ENCODE measurements at places on chromosomes 1 and 21. TPM values are rescaled to one million over a fixed set of nuclear protein-coding genes. Genes with fewer than 3 reads are reported as not detected.

CFHR4 gene
- not detected for total RNA-seq

CLCA1 gene
- total RNA-seq, result not detected

CLEC20A gene
- total RNA-seq, result not detected

HCN3 gene
- 1.5 TPM for total RNA-seq

CLCNKA gene
- total RNA-seq, result not detected

LYPD8 gene
- not detected for total RNA-seq

CFAP141 gene
- total RNA-seq, result not detected

FAM131C gene
- 0.41 TPM for total RNA-seq

RGS7 gene
- total RNA-seq, result 1.8 TPM

ANKRD65 gene
- not detected for total RNA-seq

NBPF20 gene
- total RNA-seq, result 1.5 TPM

FALEC gene
- total RNA-seq, result 0.43 TPM

C1orf185 gene
- total RNA-seq, result not detected

ZBTB8B gene
- total RNA-seq, result not detected

CD53 gene
- total RNA-seq, result not detected

FAM163A gene
- not detected for total RNA-seq

OR2G6 gene
- not detected for total RNA-seq

HSD3B1 gene
- total RNA-seq, result not detected

SCNM1 gene
- 46.6 TPM for total RNA-seq

IGSF3 gene
- not detected for total RNA-seq

KRTAP19-1 gene
- total RNA-seq, result not detected

ZBTB17 gene
- 24.4 TPM for total RNA-seq

PSEN2 gene
- 21.3 TPM for total RNA-seq

AK2 gene
- total RNA-seq, result 176 TPM

MRPL37 gene
- 120 TPM for total RNA-seq

CDC20 gene
- total RNA-seq, result 177 TPM

OR10K2 gene
- total RNA-seq, result not detected

TTC34 gene
- total RNA-seq, result 0.17 TPM

SPRR5 gene
- not detected for total RNA-seq

ASAP3 gene
- 12.6 TPM for total RNA-seq

CYP4A22 gene
- total RNA-seq, result not detected

ALX3 gene
- 1.3 TPM for total RNA-seq

RPTN gene
- total RNA-seq, result not detected

OR10Z1 gene
- total RNA-seq, result not detected

TTC22 gene
- not detected for total RNA-seq

HLX gene
- 13.4 TPM for total RNA-seq

PLCH2 gene
- 0.19 TPM for total RNA-seq

C1orf226 gene
- 0.43 TPM for total RNA-seq

RIPK4 gene
- not detected for total RNA-seq

CC2D1B gene
- total RNA-seq, result 31.5 TPM

All from HFFc6 (cell line).